ENCODE measurements at places on chromosomes 1 and 21. TPM values are rescaled to one million over a fixed set of nuclear protein-coding genes. Genes with fewer than 3 reads are reported as not detected.

The KCNA3 gene
- total RNA-seq, result 11.5 TPM

The CDCA8 gene
- 2.2 TPM for total RNA-seq

The LHX8 gene
- total RNA-seq, result not detected

The ERVH48-1 gene
- total RNA-seq, result 0.17 TPM

The COP1 gene
- total RNA-seq, result 51.6 TPM

The DMBX1 gene
- total RNA-seq, result 0.10 TPM

The RORC gene
- total RNA-seq, result 0.44 TPM

DNA sequence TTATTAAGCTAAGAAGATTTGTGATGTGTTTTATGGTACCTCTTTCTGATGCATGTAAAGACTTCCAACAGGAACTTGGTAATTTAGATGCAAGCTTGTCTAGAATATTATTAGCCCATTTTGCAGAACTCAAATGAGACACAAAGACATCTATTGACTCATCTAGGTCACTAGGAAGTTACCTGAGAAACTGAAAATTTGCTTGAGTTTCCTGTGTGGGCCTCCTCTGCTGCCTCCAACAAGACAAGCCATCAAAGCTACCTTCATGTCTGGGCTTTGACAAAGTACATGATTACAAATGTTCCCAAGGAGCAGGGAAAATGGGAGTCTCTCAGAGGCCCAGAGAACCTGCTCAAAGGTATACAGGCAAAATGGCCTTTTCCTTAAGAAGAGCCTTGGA, 5.6 kb downstream of the RUNX1 start:
- DNase-seq, result no peak

GRCh38 chr1:6827079-6827478, 41.8 kb downstream of the CAMTA1 start:
- DNase-seq, result no peak

DNA sequence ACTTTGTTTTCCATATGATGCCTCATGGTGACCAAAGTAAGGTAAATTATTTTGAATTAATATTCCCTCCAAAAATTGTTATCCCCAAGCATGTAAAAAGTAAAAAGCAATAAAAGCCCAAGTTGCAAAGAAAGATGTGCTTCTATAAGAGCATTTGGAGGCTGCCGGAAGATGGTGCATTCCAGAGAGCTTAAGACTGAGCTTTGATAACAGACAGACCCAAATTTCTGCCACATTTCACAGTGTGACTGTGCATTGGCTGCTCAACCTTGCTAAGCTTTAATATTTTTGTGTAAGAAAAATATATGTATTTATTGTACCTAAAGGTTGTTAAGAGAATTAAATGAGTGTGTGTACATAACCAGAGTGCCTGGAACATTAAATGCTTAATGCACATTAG, 67.9 kb downstream of the CYYR1 start:
- no peak for DNase-seq

GRCh38 chr1:34267326-34267725, 90.6 kb downstream of the C1orf94 start:
- no peak for DNase-seq

GRCh38 chr1:30929135-30929889, 20.8 kb upstream of the SDC3 start:
- DNase-seq, result peak; percentile 67

DNA sequence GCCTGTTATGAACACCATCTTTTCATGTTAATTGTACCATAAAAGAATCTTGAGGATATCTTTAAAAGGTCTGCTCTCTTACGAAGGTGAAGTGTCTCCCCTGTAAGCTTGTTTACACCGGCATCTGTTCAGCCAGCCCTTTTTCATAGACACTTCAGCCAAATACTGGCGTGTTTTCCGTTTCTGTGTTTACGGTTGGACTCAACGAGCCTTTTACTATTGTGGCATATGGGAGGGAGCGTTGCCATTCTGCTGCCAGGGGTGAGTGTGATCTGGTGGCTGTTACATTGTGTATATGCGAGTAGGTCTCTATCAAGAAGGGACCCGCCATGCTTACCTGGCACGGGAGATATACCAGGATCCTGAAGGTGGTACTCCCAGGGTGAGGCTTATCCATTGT, 433.8 kb downstream of the CAMTA1 start:
- peak; percentile 54 for DNase-seq

DNA sequence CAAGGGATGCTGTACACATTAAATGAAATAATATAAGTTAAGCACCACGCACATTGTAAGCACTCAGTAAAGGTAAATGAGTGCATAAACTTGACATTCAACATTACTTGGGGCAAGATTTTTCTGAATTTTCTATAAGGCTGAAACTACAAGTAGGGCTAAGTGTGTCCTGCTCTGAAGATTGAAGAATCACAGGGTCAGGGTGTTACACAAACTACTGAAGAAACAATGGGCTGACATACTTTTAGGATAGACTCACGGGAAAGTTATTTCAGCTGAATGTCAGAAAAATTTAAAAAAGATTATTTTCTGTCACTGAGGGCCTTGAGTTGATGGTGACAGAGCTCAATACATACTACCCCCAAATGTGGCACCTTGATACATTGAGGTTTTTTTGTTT, 644.2 kb upstream of the PLXNA2 start:
- no peak for DNase-seq

DNA sequence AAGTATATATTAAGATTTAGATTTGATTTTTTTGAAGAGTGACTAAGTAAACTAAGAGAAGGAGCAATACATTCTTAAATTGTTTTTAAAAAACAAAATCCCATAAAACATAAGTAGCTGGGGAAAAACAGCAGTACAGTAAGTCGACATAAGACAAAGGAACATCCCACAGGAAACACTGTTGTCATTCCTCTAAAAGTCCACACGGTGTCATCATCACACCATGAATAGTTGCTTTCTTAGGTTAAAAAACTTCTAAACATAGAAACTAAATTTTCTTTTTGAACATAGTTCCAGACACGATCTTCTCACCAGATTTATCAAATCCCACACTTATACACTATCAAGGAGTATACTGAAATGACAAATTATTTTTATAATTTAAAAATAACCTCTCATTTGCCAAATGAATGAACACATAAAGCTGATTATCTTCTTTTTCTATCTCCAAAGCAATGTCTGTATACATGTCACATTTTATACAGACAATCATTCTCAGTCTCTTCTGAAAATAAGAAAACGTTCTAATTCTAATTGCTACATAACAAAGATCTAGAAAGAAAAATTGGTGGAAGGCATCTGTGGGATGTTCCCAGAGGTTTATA, 15.8 kb downstream of the ODF2L start:
- DNase-seq, result peak; percentile 17

DNA sequence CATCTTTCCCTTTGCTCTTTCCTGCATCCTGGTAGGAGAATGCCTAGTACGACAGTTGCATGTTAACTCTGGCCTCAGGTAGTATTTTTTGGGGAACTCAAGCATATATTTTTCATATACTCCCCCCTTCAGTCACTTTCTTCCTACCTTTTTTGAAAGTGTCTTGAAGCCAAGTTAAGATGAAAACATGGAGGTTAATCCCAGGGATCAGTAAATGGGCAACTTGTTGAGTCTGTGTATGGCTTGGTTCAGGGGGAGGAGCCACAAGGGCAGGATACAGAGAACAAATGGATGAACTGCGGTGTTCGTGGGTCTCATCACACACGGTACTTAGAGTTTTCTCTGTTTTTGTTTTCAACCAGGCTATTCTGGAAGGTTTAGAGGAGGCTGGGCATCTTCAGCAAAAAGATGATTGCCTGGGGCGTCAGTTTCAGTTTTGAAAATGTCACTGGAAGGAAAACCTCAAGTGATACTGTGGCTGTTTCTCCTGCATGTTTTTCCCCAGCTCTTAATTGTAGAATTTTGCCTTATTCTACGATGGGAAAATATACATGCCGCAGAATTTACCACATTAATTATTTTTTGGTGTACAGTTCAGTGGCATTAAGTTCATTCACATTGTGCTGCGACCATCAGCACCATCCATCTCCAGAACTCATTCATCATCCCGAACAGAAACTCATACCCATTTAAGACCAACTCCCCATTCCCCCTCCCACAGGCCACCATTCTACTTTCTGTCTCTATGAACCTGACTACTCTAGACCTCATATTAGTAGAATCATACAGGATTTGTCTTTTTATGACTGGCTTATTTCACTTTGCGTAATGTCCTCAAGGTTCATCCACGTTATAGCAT, 71.5 kb downstream of the MAP10 start:
- DNase-seq, result no peak

DNA sequence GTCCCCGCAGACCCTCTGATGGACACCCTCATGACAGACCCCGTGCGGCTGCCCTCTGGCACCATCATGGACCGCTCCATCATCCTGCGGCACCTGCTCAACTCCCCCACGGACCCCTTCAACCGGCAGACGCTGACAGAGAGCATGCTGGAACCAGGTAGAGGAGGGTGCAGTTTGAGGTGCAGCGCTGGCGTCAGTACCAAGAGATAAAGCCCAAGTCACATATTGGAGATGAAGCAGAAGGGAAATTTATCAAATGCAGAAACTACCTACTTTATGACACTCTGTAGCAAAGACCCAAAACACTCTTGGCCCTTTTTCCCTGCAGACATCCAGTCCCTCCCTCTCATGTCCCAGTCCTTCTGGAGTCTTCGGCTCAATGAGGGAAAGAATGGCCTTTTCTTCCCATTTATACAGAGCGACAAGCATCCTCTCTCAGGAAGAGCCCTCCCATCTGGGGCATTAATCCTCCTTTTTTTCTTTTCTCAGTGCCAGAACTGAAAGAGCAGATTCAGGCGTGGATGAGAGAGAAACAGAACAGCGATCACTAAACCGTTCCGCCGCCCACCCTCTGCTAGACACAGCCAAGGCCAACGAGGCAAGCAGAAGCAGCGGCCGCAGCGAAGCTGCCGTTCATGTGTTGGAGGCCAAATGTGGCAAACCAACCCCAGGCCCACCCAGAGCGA, 30.8 kb upstream of the KIF1B start:
- DNase-seq, result peak; percentile 60

DNA sequence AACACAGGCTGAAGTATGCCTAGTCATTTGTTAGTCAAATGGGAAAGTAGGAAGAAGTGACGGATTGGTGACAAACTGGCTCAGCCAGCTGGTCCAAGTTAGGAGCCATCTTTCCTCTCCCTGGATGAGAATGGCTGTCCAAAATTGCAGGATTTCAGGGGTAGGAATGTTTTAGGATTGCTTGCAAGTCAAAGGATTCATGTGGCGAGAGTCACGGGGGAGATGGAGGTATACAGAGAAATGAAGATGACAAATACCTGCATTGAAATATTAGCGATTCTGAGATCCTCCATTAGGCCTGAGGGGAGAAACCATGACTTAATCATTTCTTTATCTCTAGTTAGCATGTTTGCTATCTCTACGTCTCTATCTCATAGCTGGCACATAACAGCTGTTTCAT, 41.8 kb upstream of the PIGC start:
- DNase-seq, result no peak

- no peak for DNase-seq
Observed at GRCh38 chr1:191977874-191978506, 180.3 kb upstream of the RGS18 start.

GRCh38 chr1:67747671-67748546, 62.9 kb downstream of the GADD45A start:
- no peak for DNase-seq

GRCh38 chr1:155835548-155835947, 21.5 kb downstream of the GON4L start:
- DNase-seq, result no peak

- no peak for DNase-seq
Observed at GRCh38 chr21:14545906-14546480, at the start of gene SAMSN1. TSS of gene SAMSN1 (minus strand) at chr21:14546315. CDS start at chr21:14546261, 54 bp downstream.

DNA sequence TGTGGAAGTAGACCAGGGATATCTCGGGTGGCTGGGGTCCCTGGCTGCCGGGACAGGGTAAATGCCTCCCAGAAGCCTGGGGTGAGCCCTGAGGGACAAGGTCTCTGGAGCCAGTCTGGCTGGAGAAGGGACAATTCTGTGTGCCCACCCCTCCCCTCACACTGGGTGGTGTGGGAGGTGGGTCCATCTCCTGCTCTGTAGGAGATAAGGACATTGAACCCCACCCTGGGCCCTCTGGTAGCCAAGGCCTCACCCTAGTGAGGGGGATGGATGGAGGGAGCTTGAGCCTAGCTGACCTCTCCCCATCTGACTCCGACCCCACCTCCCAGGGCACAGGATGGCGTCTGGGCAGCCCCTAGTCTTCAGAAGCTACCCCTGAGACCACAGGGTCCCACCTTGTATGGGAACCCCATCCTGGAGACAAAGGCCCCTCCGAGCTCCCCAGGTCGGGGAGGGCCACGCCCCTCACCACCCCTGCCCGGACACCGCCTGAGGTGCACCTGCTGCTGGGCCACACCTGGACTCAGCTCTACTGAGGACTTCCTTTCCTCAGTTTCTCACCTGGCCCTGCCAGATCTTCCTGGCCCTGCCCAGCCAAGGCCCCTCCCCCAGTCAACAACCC, 4.3 kb downstream of the AGRN start:
- DNase-seq, result no peak

GRCh38 chr1:54475357-54475881, 69.2 kb upstream of the SSBP3 start:
- DNase-seq, result peak; percentile 57

DNA sequence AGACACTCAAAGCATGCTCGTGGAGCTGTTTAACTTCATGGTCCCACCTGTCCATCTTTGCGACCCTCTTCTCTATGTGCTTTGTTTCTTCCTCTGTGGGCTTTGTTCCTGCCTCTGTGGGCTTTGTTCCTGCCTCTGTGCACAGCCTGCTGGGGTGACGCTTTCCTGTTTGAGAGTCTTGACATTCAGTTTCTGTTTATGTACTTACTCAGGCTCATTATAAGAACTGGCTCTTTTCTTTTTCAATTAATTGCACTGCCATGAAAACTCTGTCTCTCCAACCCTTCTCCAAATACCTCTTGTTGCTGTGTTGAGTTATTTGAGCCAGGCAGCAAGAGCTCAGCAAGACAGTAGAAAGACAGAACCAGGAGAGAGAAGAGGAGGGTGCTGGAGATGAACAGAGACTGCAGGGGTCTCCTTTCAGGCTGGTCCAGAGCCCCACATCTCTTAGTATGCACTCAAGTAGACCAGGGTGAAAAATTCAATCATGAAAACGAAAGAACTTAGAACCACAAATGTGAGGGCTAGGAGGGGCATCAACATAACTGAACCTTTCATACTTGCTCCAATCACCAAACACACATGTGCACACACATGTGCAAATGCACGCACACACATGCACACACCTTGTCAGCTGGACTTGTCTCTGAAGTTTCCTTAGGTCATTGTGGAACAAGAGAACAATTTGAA, 88.3 kb upstream of the SGIP1 start:
- peak; percentile 23 for DNase-seq

- no peak for DNase-seq
Observed at GRCh38 chr21:36255663-36256062, 64.3 kb upstream of the MORC3 start.
